ENCODE measurements at places on chromosomes 2 and 18. TPM values are rescaled to one million over a fixed set of nuclear protein-coding genes. Genes with fewer than 3 reads are reported as not detected.

GRCh38 chr2:60662781-60663180, 93.3 kb upstream of the PAPOLG start:
- H3K27ac ChIP-seq = no peak overlapping the region
- no peak overlapping the region for H3K4me3 ChIP-seq
- H3K27me3 ChIP-seq = no peaks in the 10 kb centered on the region
- no peaks in the 10 kb centered on the region for H3K4me1 ChIP-seq

DNA sequence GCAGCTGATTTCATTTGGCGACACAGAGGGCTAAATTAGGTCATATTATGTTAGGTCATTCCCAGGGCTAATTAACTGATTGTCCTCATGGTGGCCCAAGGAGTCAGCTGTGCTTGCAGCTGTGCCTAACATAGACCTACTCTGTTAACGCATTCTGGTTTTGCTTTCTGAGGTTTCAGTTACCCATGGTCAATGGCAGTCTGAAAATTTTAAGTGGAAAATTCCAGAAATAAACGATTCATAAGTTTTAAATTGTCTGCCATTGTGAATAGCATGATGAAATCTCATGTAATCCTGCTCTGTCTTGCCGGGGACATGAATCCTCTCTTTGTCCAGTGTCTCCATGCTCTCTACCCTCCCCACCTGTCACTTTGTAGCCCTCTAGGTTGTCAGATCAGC, 168.7 kb downstream of the KCNS3 start:
- no peak overlapping the region for H3K4me3 ChIP-seq
- no peak for DNase-seq
- no peaks in the 10 kb centered on the region for H3K27me3 ChIP-seq
- H3K27ac ChIP-seq = no peak overlapping the region

DNA sequence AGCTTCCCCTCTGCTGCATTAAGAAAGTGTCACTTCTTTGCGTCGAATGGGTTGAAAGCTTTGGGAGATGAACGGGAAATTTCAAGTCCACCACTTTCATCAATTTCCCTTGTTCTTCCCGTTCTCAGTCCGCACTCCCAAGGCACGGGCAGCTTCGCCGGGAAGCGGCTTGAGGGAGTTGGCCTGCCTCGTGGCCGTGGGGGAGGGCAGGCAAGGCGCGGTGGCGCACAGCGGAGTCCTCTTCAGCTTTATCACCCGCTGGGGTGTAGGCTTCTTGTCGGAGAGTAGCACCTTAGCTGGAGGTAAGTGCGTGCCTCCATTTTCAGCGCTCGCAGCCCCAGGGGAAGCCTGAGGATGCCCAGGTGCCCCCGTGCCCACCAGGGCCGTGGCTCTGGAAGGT, 19.9 kb downstream of the KCTD18 start:
- H3K36me3 ChIP-seq = no peaks in the 10 kb centered on the region
- DNase-seq = no peak

GRCh38 chr2:32832821-32833220, 113.9 kb upstream of the LTBP1 start:
- H3K4me3 ChIP-seq = no peak overlapping the region
- H3K4me1 ChIP-seq = no peaks in the 10 kb centered on the region
- H3K27ac ChIP-seq = no peak overlapping the region

Gene ARMC9
- 63.6 TPM for total RNA-seq

DNA sequence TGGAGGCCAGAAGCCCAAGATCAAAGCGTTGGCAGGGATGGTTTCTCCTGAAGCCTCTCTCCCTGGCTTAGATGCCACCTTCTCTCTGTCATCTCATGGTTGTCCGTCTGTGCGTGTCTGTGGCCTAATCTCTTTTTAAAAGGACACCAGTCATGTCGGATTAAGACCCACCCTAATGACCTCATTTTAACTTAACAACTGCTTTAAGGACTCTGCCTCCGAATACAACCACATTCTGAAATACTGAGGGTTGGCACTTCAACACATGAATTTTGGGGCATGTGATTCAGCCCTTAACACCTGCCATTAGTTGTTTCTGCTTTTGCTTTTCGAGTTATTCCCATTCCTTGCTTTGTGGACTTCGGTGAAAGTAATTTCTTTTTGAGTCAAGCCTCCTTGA, 97.8 kb upstream of the SMIM21 start:
- no peak overlapping the region for H3K4me3 ChIP-seq
- H3K27me3 ChIP-seq = no peaks in the 10 kb centered on the region
- no peak for DNase-seq

Gene SERPINB12
- total RNA-seq = not detected

Gene TMEM37
- 8.8 TPM for total RNA-seq

Gene PJVK
- total RNA-seq = 3.0 TPM

- H3K27ac ChIP-seq = no peak overlapping the region
- no peaks in the 10 kb centered on the region for H3K27me3 ChIP-seq
- peak; percentile 88 for DNase-seq
- H3K4me3 ChIP-seq = no peak overlapping the region
Measured at GRCh38 chr18:49898421-49898820, 85.1 kb upstream of the ACAA2 start.

GRCh38 chr2:75603477-75603876, 42.7 kb upstream of the EVA1A start:
- no peak overlapping the region for H3K4me3 ChIP-seq
- H3K36me3 ChIP-seq = no peaks in the 10 kb centered on the region
- no peaks in the 10 kb centered on the region for H3K27me3 ChIP-seq
- no peak overlapping the region for H3K27ac ChIP-seq
- DNase-seq = no peak

DNA sequence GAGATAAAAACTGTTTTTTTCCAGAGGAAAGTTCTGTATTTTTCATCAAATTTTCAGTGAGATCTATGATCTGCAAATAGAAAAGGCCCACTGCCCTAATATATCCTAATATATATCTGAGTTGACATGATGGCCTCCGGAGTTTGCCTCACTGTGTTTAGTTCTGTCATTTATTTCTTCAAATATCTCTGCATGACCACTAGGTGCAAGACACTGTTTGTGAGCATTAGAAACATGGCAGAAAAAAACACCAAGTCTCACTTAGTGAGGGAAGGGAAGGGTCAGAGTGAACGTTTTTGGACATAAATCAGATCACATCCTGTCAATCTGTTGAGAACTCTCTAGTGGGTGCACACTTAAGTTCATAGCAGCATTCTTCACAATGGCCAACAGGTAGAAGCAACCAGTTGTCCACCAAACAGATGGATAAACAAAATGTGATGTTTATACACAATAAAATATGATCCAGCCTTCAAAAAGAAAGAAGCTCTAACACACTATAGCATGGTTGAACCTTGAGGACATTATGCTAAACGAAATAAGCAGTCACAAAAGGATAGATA, 53.4 kb downstream of the SPIRE1 start:
- H3K4me1 ChIP-seq = peaks cover 23% of the 10 kb centered on the region
- H3K27me3 ChIP-seq = no peaks in the 10 kb centered on the region
- H3K4me3 ChIP-seq = no peak overlapping the region
- DNase-seq = no peak
- no peak overlapping the region for H3K27ac ChIP-seq

DNA sequence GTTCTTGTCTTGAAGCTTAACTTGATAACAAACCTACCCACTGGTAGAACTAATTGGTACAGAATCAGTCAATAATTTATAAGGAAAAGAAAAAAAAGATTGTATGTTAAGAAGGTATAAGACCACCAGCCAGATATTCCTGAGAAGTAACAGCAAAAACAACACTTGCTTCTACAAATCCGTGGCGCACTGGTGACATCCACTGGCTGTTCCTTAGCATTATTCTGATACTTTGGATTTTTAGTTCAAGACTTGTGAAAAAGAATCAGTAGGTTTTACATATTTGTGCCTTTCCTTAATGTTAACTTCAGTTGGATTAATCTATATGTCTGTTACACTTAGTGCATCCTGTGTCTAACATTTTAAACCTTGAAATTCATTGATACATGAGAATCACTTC, 141.8 kb downstream of the GRB14 start:
- H3K4me1 ChIP-seq = no peaks in the 10 kb centered on the region
- H3K36me3 ChIP-seq = no peaks in the 10 kb centered on the region
- H3K27ac ChIP-seq = no peak overlapping the region
- H3K4me3 ChIP-seq = no peak overlapping the region
- no peaks in the 10 kb centered on the region for H3K27me3 ChIP-seq

Gene EFR3B
- 11.8 TPM for total RNA-seq

Gene CHRND
- total RNA-seq = not detected

GRCh38 chr2:155310589-155310988, 612.1 kb downstream of the KCNJ3 start:
- H3K27ac ChIP-seq = no peak overlapping the region
- H3K4me3 ChIP-seq = no peak overlapping the region
- no peaks in the 10 kb centered on the region for H3K27me3 ChIP-seq
- no peaks in the 10 kb centered on the region for H3K36me3 ChIP-seq
- H3K4me1 ChIP-seq = 0 out of 2 replicates have a peak, but pooled peaks cover 5% of the 10 kb centered on the region

- no peaks in the 10 kb centered on the region for H3K27me3 ChIP-seq
- no peak overlapping the region for H3K4me3 ChIP-seq
- no peaks in the 10 kb centered on the region for H3K4me1 ChIP-seq
- H3K36me3 ChIP-seq = no peaks in the 10 kb centered on the region
- DNase-seq = no peak
Measured at GRCh38 chr2:11309706-11310105, 34.7 kb downstream of the ROCK2 start.

GRCh38 chr18:6537475-6537874, 122.8 kb upstream of the L3MBTL4 start:
- no peaks in the 10 kb centered on the region for H3K36me3 ChIP-seq
- H3K27me3 ChIP-seq = no peaks in the 10 kb centered on the region
- DNase-seq = no peak
- H3K4me3 ChIP-seq = no peak overlapping the region
- no peak overlapping the region for H3K27ac ChIP-seq
- H3K4me1 ChIP-seq = no peaks in the 10 kb centered on the region

DNA sequence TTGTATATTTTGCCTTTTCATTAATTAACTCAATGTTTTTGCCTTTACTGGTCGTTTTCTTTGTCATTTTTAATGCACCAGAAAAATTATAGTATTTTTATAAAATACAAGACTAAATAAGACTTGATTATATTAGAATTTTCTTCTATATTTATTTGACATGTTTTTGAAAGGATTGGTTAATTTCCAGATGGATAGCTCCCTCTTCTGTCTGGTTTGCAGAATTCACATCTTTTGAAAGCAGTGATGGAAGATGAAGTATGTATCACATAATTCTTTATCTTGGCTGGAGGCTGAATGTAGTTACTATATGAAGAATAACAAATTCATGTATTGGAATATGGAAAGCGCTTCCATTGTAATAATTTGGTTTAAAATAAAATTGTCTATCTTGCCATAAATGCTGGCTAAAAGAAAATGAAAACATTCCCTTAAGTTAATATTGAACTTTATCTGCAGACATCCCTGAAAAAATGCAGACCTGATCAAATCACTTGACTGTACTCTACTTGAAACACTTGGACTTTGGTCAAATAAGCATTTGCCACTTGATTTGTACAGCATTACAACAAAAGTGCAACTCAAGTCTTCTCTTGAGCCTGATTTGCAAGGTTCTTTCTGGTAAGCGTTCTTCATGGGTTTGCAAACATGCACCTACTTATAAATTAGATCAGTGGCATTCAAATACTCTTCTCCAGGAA, 86.3 kb upstream of the EFEMP1 start:
- no peaks in the 10 kb centered on the region for H3K27me3 ChIP-seq
- no peak overlapping the region for H3K27ac ChIP-seq
- no peaks in the 10 kb centered on the region for H3K36me3 ChIP-seq
- H3K4me1 ChIP-seq = 0 out of 2 replicates have a peak, but pooled peaks cover 3% of the 10 kb centered on the region
- no peak overlapping the region for H3K4me3 ChIP-seq

- no peaks in the 10 kb centered on the region for H3K36me3 ChIP-seq
- H3K4me1 ChIP-seq = no peaks in the 10 kb centered on the region
- H3K27ac ChIP-seq = no peak overlapping the region
- no peak for DNase-seq
Measured at GRCh38 chr18:57900906-57901435, 97.9 kb upstream of the ATP8B1 start.

Gene SLC9A2
- total RNA-seq = 0.08 TPM

- no peaks in the 10 kb centered on the region for H3K36me3 ChIP-seq
- no peaks in the 10 kb centered on the region for H3K27me3 ChIP-seq
- no peaks in the 10 kb centered on the region for H3K4me1 ChIP-seq
- H3K27ac ChIP-seq = no peak overlapping the region
- no peak overlapping the region for H3K4me3 ChIP-seq
Measured at GRCh38 chr2:215754546-215754945, 258.8 kb downstream of the MREG start.

DNA sequence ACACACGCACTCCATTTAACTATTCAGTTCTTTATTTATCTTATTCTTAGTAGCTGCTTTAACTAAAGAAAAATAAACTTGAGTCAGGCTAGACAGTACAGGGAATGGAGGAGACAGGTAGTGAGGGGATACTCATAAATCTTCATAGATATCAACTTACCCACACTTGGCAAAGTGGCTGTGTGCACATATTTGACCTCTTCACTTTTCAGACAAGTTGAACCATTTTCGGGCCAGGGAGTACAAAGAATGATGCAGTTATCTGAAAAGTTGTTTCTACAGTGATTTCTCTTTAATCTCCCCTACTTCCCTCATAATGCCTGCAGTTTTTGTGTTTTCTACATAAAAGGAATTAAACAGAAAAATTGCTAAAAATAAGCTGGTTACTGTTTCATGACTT, 307.5 kb downstream of the GULP1 start:
- H3K4me1 ChIP-seq = peaks cover 22% of the 10 kb centered on the region
- peaks cover 8% of the 10 kb centered on the region for H3K36me3 ChIP-seq
- H3K27me3 ChIP-seq = no peaks in the 10 kb centered on the region
- no peak overlapping the region for H3K4me3 ChIP-seq
- H3K27ac ChIP-seq = peak overlapping the region; percentile 8

GRCh38 chr18:36155851-36156757, 26.4 kb downstream of the ELP2 start:
- H3K27me3 ChIP-seq = no peaks in the 10 kb centered on the region
- H3K27ac ChIP-seq = no peak overlapping the region
- no peak for DNase-seq
- H3K4me1 ChIP-seq = no peaks in the 10 kb centered on the region

GRCh38 chr2:64455545-64455944, 1.6 kb downstream of the LGALSL start:
- DNase-seq = no peak
- no peaks in the 10 kb centered on the region for H3K27me3 ChIP-seq
- H3K36me3 ChIP-seq = peaks cover 12% of the 10 kb centered on the region
- H3K4me1 ChIP-seq = peaks cover 32% of the 10 kb centered on the region
- H3K27ac ChIP-seq = no peak overlapping the region
- peak overlapping the region; percentile 84 for H3K4me3 ChIP-seq

DNA sequence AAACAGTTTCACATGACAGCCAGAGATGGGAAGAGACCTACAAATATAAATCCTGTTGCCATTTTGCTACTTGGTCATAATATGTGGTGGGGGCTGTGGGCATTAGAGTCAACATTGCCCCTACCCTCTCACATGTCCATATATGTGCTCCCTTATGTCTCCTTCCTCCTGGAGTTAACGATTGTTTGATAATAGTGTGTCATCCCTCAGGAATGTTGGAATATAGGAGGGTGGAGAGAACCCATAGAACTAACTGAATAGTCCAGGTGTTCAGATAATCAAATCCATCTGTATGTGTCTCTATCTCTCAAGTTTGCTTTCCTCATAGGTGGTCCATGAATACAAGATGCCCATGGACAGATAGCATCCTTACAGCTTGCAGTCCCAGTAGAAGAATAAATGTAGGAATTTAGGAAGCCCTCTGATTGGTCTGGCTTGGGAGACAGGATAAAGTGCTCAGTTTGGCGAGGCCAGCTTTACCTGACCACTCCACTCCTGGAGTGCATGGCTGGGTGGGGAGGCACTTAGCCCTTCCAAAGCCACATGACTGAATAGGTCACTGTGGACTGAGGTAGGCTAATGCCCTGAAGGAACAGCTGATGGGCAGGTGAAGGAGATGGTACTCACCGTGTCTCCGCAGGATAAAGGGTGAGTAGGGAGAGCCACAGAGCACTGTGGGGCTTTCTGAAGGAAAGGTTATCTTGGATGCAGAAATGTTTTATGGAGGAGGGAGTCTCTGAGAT, 166.9 kb downstream of the CDCA7 start:
- no peaks in the 10 kb centered on the region for H3K4me1 ChIP-seq
- H3K36me3 ChIP-seq = no peaks in the 10 kb centered on the region
- H3K4me3 ChIP-seq = no peak overlapping the region
- no peak for DNase-seq

Gene ARHGAP28
- total RNA-seq = 9.6 TPM
